Activated T-cell treated with anti-CD3 and anti-CD28 coated beads, Interleukin-2, amount 50 U/mL, for 4 hours (primary cell): ENCODE measurements at places on chromosomes 5 and 9. TPM values are rescaled to one million over a fixed set of nuclear protein-coding genes. Genes with fewer than 3 reads are reported as not detected.

Gene SH3GL2
- not detected for total RNA-seq

Gene ADGRV1
- total RNA-seq, result 0.53 TPM

Gene HK3
- not detected for total RNA-seq

Gene MIGA2
- total RNA-seq, result 50.9 TPM

- DNase-seq, result no peak
Observed at GRCh38 chr9:115254287-115255180, 136.6 kb upstream of the TNC start.
